NCI-H2171 treated with DMSO at 0.1 percent for 48 hours (cell line): ENCODE measurements at places on chromosomes 1 and 21.

GRCh38 chr1:192407206-192407605 lies 90.4 kb downstream of the RGS21 start:
- no peak for DNase-seq

DNA sequence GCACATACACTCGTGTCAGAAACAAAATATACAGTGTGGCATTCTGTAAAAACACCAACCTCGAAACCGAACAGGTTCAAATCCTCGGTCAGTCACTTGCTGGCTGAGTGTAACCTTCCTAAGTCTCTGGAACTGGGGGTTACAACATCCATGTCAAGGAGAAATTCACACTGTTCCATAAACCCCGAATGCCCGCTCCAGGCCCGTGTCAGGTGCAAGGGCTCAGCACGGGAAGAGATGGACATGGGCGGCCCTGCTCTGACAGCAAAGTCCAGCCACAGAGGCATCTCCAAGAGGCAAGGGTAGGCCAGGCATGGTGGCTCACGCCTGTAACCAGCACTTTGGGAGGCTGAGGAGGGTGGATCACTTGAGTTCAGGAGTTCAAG lies 79.5 kb downstream of the SLC66A1 start:
- DNase-seq, result no peak

DNA sequence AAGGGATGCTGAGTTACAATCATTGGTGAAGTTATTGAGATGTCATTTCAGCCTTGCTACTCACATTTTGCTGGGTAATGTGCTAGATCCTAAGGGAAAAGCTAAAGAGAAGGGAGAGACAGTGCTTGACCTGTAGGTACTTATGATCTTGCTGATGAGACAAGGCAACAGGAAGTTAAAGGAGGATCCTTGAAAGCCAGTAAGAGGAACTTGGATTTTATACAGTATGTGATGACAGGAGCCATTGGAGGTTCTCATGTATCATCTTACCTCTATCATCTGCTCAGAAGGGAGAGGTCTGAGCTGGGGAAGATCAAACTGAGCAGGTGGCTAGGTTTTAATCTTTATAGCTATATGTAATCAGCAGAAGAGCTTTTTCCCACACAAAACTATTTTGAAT lies 6.3 kb downstream of the APOBEC4 start:
- DNase-seq, result peak; percentile 72

GRCh38 chr1:164617377-164618201 lies 58.6 kb downstream of the PBX1 start:
- no peak for DNase-seq

- DNase-seq, result no peak
These were observed 409.2 kb upstream of the PLXNA2 start for GRCh38 chr1:208653426-208653825.

- DNase-seq, result no peak
These were observed 60.0 kb downstream of the APCS start for GRCh38 chr1:159647616-159648015.

DNA sequence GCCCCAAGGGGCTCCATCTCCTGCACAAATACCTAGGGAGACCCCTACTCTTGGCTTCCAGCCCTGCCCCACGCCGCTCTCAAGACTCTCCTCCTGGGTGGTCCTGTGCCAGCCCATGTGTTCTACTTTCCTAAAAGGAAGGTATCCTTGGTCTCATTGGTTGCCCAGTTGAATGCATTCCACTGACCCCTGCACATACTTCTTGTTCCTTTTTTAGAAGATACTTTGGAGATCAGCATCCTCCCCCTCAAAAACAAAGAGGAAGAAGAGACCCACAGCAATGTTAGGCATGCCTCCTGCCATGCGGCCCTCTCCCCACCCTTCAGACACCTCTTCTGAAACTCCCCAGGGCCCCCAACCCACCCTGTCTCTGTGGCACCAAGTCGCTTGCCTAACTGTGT lies 4.1 kb downstream of the SLAMF9 start:
- no peak for DNase-seq

DNA sequence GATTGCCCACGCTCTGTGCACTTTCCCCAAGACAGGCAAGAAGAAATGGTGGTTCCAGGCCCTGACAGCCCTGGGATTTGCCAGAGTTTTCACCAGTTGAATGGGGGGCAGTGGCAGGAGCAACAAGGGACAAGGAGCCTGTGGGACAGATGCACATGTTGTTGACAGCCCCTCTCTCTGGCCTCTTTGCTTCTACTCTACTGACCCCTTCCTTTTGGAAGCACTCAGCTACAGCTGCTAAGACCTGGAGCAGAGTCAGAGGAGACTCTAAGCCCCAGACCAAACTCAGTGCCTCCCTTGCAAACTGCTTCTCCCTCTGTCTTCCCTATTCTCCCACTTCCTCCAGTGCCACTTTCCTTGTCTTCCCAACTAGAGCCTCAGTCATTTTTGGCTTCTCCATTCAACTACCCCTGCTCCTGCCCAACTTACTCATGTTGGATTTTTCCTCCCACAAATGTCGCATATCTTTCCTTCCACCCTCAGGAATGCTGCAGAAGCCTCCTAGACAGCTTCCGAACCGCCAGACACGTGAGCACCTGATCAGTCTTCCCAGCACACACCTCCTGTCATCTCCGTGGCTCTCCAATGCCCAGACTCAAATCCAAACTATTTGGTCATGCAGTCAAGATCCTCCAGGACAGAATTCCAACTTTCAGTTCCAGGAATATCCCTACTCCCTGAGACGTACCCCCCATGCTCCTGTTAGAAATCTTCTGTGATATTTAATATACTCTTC lies 9.1 kb downstream of the INKA2 start:
- DNase-seq, result peak; percentile 39

- no peak for DNase-seq
These were observed 45.7 kb downstream of the CDCP2 start for GRCh38 chr1:54107131-54107530.

DNA sequence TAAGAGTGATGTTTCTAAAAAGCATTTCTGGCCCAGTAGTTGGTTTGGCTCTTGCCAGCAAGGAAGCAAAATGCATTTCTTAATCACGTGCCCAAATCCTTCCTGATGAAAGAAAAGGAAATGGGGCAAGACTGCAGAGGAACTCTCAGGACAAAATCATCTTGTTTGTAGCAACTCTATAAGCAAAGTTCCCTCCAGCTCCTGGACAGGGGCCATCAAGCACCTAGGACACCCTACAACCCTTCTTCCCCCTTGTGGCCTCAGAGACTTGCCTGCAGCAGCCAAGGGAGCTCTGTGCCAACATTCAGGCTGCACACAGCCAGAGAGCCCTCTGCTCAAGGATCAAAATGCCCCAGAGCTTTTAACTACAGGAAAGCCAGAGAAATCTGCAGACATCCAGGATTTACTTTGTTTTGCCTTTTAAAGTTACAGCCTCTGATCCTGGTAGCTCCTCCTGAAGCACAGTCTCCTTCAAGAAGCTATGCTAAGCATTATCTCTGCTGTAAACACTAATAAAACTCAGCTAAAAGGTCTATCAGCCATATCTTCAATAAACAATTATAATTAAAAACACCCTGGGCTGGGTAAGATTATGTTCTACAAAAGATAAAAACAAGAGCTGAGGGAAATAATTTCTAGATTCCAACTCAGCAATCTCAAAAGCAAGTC lies 105.0 kb downstream of the KIAA0319L start:
- no peak for DNase-seq

DNA sequence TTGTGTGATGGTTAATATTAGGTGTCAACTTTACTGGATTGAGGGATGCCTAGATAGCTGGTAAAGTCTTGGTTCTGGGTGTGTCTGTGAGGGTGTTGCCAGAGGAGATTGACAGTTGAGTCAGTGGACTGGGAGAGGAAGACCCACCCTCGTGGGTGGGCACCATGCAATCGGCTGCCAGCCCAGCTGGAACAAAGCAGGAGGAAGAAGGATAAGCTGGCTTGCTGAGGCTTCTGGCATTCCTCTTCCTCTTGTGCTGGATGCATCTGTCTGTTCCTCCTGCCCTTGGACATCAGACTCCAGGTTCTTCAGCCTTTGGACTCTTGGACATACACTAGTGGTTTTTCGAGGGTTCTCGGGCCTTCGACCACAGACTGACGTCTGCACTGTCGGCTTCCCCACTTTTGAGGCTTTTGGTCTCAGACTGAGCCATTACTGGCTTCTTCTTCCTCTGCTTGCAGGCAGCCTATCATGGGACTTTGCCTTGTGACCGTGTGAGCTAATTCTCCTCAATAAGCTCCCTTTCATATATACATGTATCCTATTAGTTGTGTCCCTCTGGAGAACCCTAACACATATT lies 184.3 kb upstream of the LMO4 start:
- DNase-seq, result no peak

DNA sequence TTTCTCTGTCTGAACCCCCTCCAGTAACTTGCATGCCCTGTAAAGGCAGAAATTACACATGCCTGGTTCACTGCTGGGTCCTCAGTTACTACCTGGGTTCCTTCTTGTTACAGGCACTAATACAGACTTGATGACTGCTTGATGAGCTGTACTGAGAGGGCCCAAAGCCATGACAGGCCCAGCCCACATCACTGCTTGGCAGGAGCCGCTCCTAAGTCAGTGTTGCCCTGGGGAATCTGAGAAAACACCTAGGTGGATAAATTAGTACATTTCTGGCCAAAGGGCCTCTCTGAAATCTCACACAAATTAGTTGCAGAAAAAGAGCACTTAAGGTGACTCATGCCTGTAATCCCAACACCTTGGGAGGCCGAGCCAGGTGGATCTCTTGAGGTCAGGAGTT lies 37.8 kb upstream of the IRF2BP2 start:
- DNase-seq, result no peak

- peak; percentile 45 for DNase-seq
These were observed 16.8 kb downstream of the LAMC1 start for GRCh38 chr1:183039985-183040447.

GRCh38 chr1:16064536-16065268 lies 8.7 kb downstream of the FAM131C start:
- no peak for DNase-seq

DNA sequence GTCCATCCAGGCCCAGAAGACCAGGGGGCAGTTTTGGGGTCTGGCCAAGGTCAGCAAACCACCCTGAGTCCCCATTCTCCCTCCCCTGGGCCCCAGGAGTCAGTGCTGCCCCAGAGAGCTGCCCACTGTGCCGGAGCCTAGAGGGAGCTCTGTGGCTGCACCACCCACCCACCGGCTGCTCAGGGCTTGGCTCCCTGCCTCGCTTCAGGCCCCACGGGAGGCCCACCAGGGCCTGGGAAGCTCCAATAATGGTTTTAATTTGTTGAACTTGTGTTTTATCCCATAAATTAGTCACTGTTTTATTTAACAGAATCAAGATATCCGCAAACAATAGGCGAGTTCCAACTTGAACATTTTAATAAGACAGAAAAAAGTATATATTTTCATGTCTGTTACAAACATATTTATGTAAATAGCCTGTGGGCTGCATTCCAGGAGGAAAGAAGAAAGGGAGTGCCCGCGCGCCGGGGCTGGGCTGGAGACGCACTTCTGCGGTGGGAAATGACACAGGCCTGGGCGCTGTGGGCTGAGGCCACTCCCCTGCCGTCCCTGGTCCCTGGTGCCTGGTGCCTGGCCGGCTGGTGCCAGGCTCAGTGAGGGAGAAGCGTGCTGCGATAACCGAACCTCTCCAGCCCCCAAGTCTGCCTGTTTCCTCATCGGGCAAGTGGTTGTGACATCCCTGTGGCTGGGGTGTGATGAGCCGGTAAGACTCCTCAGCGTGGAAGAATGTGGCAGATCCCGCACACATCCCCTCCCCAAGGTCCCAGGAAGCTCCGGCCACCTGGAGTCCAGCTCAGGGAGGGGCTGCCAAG lies 160.5 kb downstream of the PEX14 start:
- peak; percentile 59 for DNase-seq

DNA sequence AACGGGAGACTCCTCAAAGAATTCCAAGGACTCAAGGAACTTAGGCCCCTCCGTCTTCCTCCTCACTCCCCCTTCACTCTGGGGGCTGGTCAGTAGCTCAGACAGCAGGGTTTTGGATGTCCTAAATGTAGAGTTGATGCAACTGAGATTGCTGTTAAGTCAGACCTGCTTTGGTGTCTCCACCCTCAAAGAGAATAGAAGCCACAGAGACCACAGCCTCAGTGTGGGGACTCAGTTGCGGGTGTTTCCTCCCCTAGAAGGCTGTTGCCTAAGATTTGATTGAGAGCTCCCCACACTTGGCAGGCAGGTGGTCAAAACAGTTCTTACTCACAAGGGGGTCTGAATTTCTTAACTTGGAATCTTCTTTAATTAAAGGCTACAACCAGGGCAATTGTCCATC lies 7.6 kb downstream of the MAN1C1 start:
- no peak for DNase-seq

GRCh38 chr1:84975035-84975434 lies 21.9 kb downstream of the MCOLN2 start:
- no peak for DNase-seq

- no peak for DNase-seq
These were observed 7.0 kb downstream of the MRPL9 start for GRCh38 chr1:151756291-151756690.

DNA sequence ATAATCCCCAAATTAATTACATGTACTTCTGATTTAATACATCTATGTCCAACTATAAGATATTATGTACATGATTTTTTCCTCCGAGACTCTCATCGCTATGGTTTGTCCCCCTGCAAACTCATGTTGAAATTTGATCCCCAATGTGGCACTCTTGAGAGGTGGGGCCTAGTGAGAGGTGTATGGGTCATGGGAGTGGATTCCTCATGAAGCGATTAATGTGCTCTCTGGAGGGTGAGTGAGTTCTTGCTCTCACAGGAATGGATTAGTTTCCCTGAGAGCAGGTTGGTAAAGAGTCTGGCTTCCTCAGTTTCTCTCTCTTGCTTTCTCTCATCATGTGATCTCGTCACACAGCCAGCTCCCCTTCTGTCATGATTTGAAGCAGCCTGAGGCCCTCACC lies 16.1 kb downstream of the HSF2BP start:
- DNase-seq, result peak; percentile 72

GRCh38 chr1:2783435-2784397 lies 17.8 kb downstream of the TTC34 start:
- DNase-seq, result no peak

- DNase-seq, result no peak
These were observed 31.5 kb downstream of the PAPPA2 start for GRCh38 chr1:176494436-176494835.

- DNase-seq, result no peak
These were observed 111.2 kb upstream of the ADGRL2 start for GRCh38 chr1:81689531-81689941.
